ENCODE measurements at places on chromosomes 2 and 18.

DNA sequence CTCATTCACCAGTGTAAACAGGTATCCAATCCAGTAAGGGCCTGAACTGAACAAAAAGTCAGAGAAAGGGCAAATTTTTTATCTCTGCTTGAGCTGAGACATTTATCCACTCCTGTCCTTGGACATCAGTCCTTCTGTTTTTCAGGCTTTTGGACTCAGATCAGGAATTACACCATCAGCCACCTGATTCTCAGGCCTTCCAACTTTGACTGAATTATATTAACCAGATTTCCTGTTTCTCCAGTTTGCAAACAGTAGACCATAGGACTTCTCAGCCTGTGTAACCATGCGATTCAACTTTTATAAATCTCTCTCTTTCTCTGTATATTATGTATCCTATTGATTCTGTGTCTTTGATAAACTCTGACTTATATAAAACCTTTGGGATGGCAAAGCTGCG, 289.3 kb upstream of the CDH2 start:
- DNase-seq, result no peak

GRCh38 chr2:6423944-6424343, 441.8 kb downstream of the CMPK2 start:
- DNase-seq, result no peak

GRCh38 chr2:164523009-164523408, 98.3 kb downstream of the GRB14 start:
- DNase-seq, result no peak

DNA sequence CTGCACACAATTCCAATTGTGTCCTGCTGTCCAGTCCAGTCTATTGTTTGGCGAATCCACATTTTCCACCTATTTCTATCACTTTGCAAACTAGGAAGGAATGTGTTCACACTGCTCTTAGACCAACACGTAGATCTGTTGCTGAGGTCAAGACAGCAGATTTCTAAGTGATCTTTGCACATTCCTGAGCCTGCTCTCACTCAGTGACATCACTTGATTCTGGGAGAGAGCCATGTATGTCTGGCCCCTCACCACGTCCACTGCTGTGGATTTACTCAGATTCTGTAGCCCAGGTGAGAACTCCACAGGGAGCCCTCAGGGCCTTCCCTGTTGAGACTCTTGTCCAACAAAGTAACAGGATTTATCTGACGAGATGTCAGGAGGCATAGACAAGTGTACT, 317.2 kb downstream of the TSN start:
- DNase-seq, result no peak

GRCh38 chr2:39188960-39189494, 54.7 kb downstream of the CDKL4 start:
- DNase-seq, result no peak

DNA sequence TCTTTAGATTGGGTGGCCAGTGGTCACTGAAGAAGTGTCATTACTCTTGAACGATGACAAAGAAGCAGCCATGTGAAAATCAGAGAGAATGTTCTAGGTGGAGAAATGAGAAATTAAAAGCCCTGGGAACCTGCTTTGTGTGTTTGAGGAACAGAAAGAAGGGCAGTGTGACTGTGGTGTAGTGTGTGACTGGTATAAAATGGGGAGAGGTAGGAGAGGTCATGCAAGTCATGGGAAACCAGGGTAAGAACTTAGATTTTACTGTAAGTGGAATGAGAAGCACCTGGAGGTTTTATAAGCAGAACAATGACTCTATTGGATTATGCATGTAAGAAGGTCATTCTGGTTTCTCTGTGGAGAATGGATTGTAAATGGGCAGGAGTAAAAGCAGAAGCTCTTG, 12.2 kb downstream of the ICOS start:
- no peak for DNase-seq

GRCh38 chr2:43269706-43270105, 43.3 kb upstream of the ZFP36L2 start:
- DNase-seq, result no peak

GRCh38 chr2:168089200-168089599, 158.2 kb downstream of the STK39 start:
- DNase-seq, result no peak

DNA sequence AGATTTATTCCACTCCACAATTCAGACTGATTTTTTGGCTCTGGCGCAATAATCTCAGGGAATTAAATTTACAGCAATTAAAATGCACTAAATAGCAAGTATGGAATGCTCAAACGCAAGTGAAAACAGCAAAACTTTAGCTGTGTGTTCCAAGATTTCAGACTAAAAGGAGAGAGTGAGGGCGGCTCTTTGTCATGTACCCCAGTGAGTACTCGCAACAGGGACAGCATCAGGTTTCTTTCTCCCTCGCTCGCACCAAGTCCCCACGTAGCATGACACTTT, 1.1 kb downstream of the ROCK2 start:
- DNase-seq, result no peak

GRCh38 chr18:741931-742512, 29.6 kb upstream of the ENOSF1 start:
- DNase-seq, result peak; percentile 2

DNA sequence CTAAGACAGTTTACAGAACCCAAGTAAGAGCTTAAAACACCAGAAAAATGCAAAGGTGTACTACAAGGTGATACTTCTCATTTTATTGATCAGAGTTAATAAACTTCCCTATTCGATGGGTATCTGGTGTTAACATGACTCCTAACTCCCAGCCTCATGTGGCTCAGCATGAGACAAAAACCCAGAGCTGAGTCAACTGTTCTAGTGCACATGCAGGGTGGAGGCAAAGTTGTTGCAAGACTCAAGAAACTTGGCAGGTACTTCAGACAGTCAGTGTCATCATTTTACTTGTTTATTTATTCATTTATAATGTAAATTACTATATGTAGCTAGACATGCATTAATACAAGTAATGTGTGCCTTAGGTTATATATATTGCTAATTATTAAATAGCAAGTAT, 216.6 kb upstream of the DSEL start:
- DNase-seq, result no peak

- no peak for DNase-seq
These were observed 75.8 kb downstream of the KCNG2 start for GRCh38 chr18:79873449-79874110.

DNA sequence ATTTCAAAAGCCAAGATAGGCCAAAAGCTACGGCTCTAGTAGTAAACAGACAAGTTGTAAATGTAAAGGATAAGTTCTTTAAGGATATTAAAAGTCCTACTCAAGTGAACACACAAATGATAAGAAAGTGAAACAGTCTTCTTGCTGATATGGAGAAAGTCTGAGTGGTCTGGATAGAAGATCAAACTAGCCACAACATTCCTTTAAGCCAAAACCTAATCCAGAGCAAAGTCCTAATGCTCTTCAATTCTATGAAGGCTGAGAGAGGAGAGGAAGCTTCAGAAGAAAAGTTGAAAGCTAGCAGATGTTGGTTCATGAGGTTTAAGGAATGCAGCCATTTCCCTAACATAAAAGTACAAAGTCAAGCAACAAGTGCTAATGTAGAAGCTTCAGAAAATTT, 111.7 kb upstream of the ZEB2 start:
- DNase-seq, result no peak
